Neural progenitor cell (in vitro differentiated cells): ENCODE measurements at places on chromosomes 3 and 15.

GRCh38 chr3:84547207-84547606 lies 411.6 kb upstream of the CADM2 start:
- H3K27me3 ChIP-seq: no peaks in the 10 kb centered on the region
- no peak for DNase-seq
- no peaks in the 10 kb centered on the region for H3K36me3 ChIP-seq
- H3K27ac ChIP-seq: no peak overlapping the region
- peaks cover 11% of the 10 kb centered on the region for H3K4me1 ChIP-seq

- H3K4me3 ChIP-seq: peak overlapping the region; percentile 24
- no peaks in the 10 kb centered on the region for H3K27me3 ChIP-seq
- H3K36me3 ChIP-seq: no peaks in the 10 kb centered on the region
- peak overlapping the region; percentile 95 for H3K27ac ChIP-seq
- H3K4me1 ChIP-seq: peaks cover 46% of the 10 kb centered on the region
- DNase-seq: peak; percentile 83
Measured at GRCh38 chr3:9316881-9317361, 45.9 kb upstream of the THUMPD3 start.

GRCh38 chr15:48242015-48242414 lies 35.9 kb downstream of the SLC12A1 start:
- H3K27ac ChIP-seq: no peak overlapping the region
- DNase-seq: no peak
- H3K36me3 ChIP-seq: no peaks in the 10 kb centered on the region

GRCh38 chr3:43217633-43218032 lies 68.7 kb upstream of the SNRK start:
- no peaks in the 10 kb centered on the region for H3K27me3 ChIP-seq
- no peaks in the 10 kb centered on the region for H3K4me1 ChIP-seq
- H3K36me3 ChIP-seq: no peaks in the 10 kb centered on the region
- no peak overlapping the region for H3K4me3 ChIP-seq
- no peak overlapping the region for H3K27ac ChIP-seq

- H3K27ac ChIP-seq: no peak overlapping the region
- DNase-seq: no peak
- H3K4me1 ChIP-seq: no peaks in the 10 kb centered on the region
- H3K36me3 ChIP-seq: no peaks in the 10 kb centered on the region
- H3K4me3 ChIP-seq: no peak overlapping the region
Measured at GRCh38 chr3:127780536-127781400, 41.5 kb downstream of the MGLL start.

GRCh38 chr3:121998030-121998580 lies 23.9 kb downstream of the ILDR1 start:
- H3K27me3 ChIP-seq: no peaks in the 10 kb centered on the region
- no peak for DNase-seq
- no peaks in the 10 kb centered on the region for H3K36me3 ChIP-seq
- no peak overlapping the region for H3K27ac ChIP-seq

DNA sequence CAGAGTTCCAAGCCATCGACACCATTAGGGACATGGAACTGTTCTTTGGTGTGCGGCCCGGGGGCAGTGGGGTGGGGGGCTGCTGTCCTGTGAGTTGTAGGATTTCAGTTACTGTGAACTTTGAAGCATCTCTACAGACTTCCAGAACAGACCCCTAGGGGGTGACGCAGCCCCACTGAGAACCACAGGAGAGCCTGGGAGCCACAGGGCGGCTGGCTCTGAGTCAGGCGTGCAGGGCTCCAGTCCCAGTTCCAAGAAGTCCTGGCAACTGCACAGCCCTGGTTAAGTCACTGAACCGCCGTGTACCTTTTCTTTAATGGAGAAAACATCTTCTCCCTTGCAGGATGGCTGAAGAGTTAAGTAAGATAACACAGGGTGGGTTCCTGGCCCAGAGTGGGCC lies 23.5 kb upstream of the LRTM1 start:
- no peaks in the 10 kb centered on the region for H3K27me3 ChIP-seq
- no peak overlapping the region for H3K4me3 ChIP-seq
- no peaks in the 10 kb centered on the region for H3K36me3 ChIP-seq
- H3K4me1 ChIP-seq: peaks cover 15% of the 10 kb centered on the region

DNA sequence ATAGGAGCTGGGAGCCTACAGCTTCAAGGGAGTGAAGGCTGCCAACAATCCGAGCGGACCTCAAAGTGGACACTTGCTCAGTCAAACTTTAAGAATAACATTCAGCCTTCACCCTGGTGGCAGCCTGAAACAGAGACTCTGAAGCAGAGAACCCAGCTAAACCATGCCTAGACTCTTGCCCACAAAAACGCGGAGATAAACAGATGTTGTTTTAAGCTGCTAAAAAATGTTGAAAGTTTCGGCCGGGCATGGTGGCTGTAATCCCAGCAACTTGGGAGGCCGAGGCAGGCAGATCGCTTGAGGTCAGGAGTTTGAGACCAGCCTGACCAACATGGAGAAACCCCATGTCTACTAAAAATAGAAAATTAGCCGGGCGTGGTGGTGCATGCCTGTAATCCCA lies 29.8 kb upstream of the TRIM59 start:
- H3K27ac ChIP-seq: no peak overlapping the region
- DNase-seq: no peak
- no peaks in the 10 kb centered on the region for H3K4me1 ChIP-seq
- no peaks in the 10 kb centered on the region for H3K36me3 ChIP-seq
- no peaks in the 10 kb centered on the region for H3K27me3 ChIP-seq

DNA sequence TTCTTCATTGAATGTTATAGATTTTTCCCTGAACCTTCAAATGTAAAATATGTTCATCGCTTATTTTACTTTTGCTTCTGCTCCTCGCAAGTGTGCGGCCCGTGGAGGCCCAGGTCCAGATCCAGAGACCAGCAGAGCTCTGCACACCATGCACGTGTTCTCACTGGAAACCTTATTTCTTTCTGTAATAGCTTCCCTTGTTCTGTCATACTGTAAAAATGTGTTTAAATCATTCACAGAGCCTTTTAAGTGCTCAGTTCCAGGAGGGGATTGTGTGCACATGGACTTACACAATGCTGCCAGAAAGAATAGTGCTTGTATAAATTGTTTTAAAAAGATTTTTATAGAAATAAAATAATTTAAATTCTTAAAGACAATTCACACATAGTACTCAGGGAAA lies 359.3 kb downstream of the GABRG3 start:
- H3K27ac ChIP-seq: no peak overlapping the region
- no peaks in the 10 kb centered on the region for H3K27me3 ChIP-seq
- DNase-seq: no peak
- no peak overlapping the region for H3K4me3 ChIP-seq
- no peaks in the 10 kb centered on the region for H3K4me1 ChIP-seq
- no peaks in the 10 kb centered on the region for H3K36me3 ChIP-seq

- no peaks in the 10 kb centered on the region for H3K36me3 ChIP-seq
- no peak overlapping the region for H3K27ac ChIP-seq
- peaks cover 3% of the 10 kb centered on the region for H3K27me3 ChIP-seq
- H3K4me3 ChIP-seq: peak overlapping the region; percentile 94
Measured at GRCh38 chr3:10319251-10319650, 1.7 kb downstream of the SEC13 start.

- no peak overlapping the region for H3K27ac ChIP-seq
- no peaks in the 10 kb centered on the region for H3K27me3 ChIP-seq
- DNase-seq: no peak
- H3K4me1 ChIP-seq: no peaks in the 10 kb centered on the region
- H3K4me3 ChIP-seq: no peak overlapping the region
- H3K36me3 ChIP-seq: no peaks in the 10 kb centered on the region
Measured at GRCh38 chr3:150727653-150728502, 24.2 kb upstream of the ERICH6 start.

DNA sequence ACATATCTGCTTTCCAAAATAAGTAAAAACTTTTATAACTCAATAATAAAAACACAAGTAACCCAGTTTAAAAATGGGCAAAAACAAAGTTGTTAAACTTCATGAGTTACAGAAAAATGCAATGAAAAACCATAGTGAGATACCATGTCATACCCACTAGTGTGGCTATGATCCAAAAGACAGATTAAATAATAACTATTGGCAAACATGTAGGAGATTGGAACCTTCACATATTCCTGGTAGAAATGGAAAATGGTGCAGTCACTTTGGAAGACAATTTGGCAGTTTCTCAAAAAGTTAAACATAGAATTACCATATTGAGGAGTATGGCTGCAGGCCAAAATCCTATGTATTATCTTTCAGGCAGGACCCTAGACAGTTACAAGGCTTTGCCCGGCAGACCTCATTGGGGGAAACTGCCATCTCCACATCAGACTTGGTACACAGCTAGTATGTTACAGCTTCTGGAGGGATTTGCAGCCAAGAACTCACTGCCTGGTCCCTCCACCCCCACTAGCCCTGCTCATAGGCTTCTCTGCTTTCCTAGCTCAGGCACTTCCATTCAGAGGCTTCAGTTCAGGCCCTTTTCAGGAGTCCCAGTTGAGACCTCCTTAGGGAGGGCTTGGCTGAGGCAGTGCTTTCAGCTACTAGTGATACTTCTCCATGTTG lies 147.8 kb downstream of the NEK10 start:
- DNase-seq: no peak
- H3K27ac ChIP-seq: no peak overlapping the region
- H3K4me3 ChIP-seq: no peak overlapping the region
- H3K27me3 ChIP-seq: no peaks in the 10 kb centered on the region

- DNase-seq: no peak
- H3K4me3 ChIP-seq: no peak overlapping the region
- H3K36me3 ChIP-seq: no peaks in the 10 kb centered on the region
- H3K4me1 ChIP-seq: peaks cover 4% of the 10 kb centered on the region
- no peak overlapping the region for H3K27ac ChIP-seq
Measured at GRCh38 chr15:64883997-64884511, 27.6 kb upstream of the ANKDD1A start.

DNA sequence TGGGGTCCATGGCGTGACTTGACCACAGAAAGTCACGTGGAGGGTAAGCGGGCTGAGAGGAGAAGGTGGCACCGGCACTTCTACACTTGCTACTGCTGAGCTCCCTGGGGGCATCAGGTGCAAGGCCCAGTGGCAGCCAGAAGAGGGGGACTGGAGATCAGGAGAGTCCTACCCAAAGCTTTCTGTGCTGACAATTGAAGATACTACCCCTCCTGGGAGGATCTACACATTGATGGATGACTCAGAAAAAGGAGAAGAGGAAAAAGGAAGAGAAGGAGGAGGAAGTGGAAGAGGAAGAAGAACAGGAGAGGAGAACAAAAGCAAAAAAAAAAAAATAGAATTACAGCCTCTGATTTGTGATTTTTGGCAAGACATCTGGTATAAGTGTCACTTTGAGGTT lies 41.2 kb downstream of the MYO5C start:
- no peaks in the 10 kb centered on the region for H3K27me3 ChIP-seq
- H3K4me3 ChIP-seq: no peak overlapping the region
- no peaks in the 10 kb centered on the region for H3K36me3 ChIP-seq
- no peak for DNase-seq
- peaks cover 20% of the 10 kb centered on the region for H3K4me1 ChIP-seq

DNA sequence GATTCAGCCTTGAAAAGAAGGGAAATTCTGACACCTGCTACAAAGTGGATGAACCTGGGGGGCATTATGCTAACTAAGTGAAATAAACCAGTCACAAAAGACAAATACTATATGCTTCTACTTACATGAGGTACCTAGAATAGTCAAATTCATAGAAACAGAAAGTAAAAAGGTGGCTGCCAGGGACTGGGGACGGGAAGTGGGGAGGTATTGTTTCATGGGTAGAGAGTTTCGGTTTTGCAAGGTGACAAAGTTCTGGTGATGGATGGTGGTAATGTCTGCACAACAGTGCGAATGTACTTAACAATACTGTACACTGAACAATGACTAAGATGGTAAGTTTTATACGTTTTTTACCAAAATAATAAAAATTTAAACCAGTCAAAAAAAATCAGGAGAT lies 4.8 kb downstream of the IDH2 start:
- H3K4me3 ChIP-seq: no peak overlapping the region
- no peaks in the 10 kb centered on the region for H3K27me3 ChIP-seq
- H3K4me1 ChIP-seq: peaks cover 11% of the 10 kb centered on the region
- H3K36me3 ChIP-seq: no peaks in the 10 kb centered on the region

DNA sequence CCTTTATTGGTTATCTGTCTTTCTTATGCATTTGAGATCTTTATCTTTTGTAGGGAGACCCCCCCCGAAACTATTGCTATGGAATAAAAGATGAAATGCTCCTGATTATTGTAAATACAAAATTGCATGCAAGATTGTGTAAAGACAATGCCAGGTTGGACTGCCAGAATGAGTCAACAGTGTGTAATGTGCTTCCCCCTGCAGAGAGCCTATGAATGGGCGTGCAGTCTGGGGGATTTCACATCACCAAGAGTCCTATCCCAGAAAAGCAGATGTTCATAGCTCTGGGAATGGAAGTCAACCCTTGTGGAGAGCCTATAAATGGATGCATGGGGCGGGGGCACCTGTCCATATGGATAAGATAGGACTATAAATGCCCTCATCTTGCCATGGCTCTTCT lies 584.3 kb downstream of the NSUN3 start:
- no peak overlapping the region for H3K4me3 ChIP-seq
- H3K27ac ChIP-seq: no peak overlapping the region
- no peak for DNase-seq
- H3K27me3 ChIP-seq: no peaks in the 10 kb centered on the region
- H3K4me1 ChIP-seq: no peaks in the 10 kb centered on the region

DNA sequence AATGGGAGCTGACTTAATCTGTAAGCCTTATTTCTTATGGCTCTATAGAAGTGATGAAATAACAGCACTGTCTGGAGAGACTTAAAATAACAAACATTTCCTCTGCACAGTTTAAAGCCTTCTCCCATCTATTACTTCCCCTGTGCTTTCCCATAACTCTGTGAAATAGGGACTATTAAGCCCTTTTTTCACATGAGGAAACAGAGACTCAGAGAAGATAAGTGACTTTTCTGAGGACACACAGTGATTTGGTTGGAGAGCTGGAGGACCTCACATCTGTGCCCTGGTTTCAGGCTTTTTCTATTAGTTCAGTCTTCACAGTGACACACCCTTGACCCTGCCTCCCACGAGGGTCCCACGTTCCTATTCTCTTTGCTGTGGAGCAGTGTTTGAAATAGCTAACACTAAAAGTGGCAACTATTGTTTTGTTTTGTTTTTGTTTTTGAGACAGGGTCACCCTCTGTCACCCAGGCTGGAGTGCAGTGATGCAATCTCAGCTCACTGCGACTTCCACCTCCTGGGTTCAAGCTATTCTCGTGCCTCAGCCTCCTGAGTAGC lies 82.9 kb downstream of the ST6GAL1 start:
- H3K4me3 ChIP-seq: no peak overlapping the region
- H3K4me1 ChIP-seq: no peaks in the 10 kb centered on the region
- no peaks in the 10 kb centered on the region for H3K36me3 ChIP-seq
- no peaks in the 10 kb centered on the region for H3K27me3 ChIP-seq

DNA sequence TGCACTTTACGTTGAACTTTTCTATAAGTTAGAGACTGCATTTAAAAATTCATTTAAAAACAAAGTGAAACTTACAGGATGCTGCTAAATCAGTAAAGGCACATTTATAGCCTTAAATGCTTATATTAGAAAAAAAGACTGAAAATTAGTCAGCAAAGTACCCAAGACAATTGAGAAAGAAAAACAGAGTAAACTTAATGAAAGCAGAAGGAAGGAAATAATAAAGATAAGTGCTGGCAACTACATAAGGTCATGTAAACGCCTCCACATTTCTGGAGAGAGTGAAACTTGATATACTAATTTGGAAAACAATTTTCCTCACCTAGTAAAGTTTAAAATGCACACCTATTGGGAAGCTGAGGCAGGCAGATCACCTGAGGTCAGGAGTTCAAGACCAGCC lies 58.2 kb upstream of the ACAN start:
- peaks cover 5% of the 10 kb centered on the region for H3K4me1 ChIP-seq
- H3K27ac ChIP-seq: no peak overlapping the region
- no peaks in the 10 kb centered on the region for H3K27me3 ChIP-seq
- no peak for DNase-seq
- H3K36me3 ChIP-seq: no peaks in the 10 kb centered on the region
